Panc1 (cell line): ENCODE measurements at places on chromosomes 12 and 14. TPM values are rescaled to one million over a fixed set of nuclear protein-coding genes. Genes with fewer than 3 reads are reported as not detected.

DNA sequence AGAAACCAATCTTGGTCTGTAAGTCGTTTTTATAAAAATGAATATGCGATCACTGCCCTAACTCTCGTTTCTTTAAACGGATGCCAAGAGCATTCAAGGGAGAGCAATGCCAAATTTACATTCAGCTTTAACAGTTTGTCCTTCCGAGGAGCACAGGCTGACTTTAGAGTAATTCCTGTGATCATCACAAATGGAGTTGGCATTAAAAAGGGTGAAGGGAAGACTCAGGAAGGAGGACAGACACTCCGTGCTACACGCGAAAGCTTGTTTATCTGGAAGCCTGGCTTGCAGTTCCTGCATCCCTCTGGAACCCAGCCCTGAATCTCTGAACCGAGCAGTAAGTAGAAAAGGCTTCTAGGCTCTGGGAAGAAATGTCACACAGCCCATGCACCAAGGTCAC lies 78.4 kb downstream of the PAPOLA start:
- DNase-seq: no peak

The GDF3 gene
- not detected for total RNA-seq

DNA sequence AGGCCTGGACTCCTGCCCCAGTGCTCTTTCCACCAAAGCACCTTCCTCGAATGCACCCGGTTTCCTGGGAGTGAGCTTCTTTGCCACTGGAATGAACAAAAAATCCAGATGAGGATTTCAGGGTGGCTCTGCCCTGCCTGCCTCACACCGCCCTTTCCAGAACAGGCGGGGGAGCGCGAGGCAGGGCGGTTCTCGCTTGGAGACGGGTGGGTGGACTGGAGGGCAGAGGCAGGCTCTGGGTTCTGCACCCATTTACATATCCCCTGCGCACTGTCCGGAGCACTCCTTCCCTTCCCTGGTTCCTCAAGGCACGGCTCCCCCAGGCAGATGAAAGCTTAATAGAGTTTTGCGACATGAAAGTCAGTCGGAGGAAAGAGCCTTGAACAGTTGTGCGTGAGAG lies 69.7 kb upstream of the DLK1 start:
- no peak for DNase-seq

DNA sequence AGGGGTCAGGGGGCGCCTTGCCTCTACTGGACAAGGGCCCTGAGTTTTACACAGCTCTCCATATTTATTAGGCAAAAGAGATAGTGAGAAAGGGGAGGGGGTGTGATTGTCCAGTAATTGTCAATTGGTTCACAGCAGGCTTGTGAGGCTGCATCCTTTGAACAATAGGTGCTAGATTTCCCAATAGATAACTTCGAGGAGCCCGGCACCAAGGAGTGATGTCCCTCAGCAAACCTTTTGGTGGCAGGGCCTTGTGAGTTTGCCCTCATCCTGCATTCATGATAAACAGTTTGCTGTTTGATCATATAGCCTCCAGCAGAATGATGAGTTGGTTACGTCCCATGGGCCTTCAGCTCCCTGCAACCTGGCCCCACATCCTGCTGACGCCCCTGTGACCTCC lies 2.7 kb upstream of the PRIMA1 start:
- no peak for DNase-seq

GRCh38 chr12:6343518-6343917 lies 1.6 kb upstream of the TNFRSF1A start:
- DNase-seq: no peak
